ENCODE measurements at places on chromosomes 5 and 9.

DNA sequence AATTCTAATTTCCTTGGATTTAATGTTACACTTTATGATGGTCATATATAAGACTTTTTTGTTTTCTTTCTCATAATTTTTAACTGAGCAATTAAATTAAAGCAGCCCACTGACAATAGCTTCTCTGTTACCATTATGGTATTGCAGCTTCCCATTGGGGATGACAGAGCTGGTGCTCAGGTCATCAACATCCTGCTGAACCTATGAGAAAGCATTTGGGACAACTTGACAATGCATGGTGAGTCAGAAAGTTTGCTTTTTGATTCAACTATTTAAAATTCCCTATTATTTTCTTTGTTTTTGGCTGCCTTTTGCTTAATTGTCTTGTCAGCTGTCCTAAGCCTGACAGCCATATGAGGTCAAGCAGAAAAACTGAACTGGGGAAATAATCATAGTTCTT is 487.4 kb upstream of the RIOK2 start:
- DNase-seq = no peak

DNA sequence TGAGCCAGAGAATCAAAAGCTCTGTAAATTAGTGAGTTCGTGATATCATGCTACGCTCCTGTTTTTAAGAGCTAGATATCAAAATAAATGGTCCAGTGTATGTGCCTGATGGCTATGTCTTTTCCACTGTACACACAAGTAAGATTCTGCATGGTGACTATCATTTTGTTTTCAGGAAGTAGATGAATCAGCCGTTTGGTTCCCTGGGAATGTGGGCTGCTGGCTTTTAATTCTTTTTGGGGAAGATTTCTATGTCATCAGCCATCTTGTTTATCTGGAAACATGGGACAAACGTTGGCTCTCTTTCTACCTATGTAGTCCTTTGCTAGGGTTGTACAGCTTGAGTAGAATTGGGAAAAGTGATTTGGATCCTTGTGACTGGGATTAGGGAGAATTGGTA is 126.7 kb downstream of the GRIA1 start:
- DNase-seq = no peak

GRCh38 chr5:33641744-33642505 is 201.2 kb downstream of the TARS1 start:
- no peak for DNase-seq

GRCh38 chr9:127467621-127468020 is 16.3 kb downstream of the LRSAM1 start:
- DNase-seq = no peak

DNA sequence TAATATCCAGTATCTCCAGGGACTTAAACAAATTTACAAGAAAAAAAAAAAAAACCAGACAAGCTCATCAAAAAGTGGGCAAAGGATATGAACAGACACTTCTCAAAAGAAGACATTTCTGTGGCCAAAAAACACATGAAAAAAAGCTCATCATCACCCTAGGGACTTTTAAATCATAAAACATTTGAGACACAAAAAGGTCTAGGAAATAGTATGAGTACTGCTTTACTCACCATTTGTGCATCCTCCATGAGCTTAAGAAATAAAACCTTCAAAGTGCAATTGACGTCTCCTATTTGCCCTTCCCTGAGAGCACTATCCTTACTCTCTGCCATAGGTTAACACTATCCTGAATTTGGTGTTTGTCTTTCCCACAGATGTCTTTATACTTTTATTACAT is 193.7 kb upstream of the NREP start:
- DNase-seq = no peak

DNA sequence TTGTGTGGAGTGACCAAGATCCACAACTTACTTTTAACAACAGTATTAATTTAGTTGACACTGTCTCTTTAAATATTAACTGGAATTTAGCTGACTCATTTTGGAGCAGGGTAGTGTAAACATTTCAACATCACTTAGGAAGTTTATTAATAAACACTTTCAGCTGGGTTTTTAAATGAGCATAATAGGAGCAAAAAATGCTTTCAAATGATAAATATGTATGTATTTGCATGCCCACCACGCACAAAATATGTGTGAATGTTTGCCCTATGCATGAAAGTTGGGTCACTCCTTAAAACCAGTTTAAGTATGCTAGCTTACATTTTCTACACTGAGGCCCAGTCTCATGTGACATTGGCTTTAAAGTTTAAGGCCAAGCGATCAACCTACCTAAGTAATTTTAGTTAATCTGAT is 2.9 kb downstream of the ZFAND5 start:
- no peak for DNase-seq

DNA sequence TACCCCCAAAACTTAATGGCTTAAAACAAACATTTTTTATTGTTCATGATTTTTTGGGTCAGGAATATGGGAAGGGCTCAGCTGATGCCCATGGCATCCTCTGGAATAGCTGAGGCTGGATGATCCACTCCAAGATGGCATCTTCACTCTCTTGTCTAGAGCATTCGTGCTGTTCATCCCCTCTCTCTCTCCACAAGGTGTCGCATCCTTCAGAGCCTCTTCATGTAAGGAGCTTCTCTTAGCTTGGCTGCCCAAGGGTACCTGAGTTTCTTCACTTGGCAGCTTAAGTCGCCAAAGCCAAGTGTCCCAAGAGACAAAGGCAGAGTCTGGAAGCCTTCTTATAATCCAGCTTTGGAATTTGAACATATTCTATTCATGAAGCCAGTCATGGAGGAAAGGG is 294.7 kb downstream of the CHSY3 start:
- no peak for DNase-seq
